ENCODE measurements at places on chromosomes 13 and 19.

DNA sequence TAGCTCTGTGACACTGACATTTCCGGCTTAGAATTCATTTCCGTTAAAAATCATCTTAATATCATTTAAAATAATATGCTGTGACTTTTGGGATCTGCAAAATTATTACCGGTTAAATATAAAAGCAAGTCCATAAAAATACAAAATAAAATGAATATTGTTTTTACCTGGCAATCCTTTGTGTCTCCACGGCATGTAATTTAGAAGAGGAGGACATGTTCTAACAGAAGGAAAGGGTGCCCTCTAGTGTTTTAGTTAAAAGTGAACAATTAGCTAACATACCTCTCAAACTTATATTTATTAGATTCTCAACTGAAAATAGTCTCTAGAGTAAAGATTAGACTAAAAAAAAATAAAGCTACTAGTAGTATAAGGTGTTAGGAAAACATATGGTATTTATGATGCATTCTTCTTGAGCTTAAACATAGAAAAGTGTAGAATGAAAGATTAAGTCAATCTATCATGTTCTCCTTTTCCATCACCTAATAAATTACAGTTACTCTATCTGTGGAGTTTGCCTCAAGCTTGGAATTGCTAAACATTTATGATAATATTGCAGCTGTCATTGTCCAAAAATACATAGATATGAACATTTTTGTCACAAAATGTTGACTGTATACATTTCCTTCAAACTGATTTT lies 676.7 kb upstream of the SPRY2 start:
- no peak for DNase-seq

GRCh38 chr13:24888291-24888931 lies 124.4 kb downstream of the RNF17 start:
- no peak for DNase-seq

GRCh38 chr19:723247-723646 lies 14.5 kb downstream of the PALM start:
- no peak for DNase-seq

DNA sequence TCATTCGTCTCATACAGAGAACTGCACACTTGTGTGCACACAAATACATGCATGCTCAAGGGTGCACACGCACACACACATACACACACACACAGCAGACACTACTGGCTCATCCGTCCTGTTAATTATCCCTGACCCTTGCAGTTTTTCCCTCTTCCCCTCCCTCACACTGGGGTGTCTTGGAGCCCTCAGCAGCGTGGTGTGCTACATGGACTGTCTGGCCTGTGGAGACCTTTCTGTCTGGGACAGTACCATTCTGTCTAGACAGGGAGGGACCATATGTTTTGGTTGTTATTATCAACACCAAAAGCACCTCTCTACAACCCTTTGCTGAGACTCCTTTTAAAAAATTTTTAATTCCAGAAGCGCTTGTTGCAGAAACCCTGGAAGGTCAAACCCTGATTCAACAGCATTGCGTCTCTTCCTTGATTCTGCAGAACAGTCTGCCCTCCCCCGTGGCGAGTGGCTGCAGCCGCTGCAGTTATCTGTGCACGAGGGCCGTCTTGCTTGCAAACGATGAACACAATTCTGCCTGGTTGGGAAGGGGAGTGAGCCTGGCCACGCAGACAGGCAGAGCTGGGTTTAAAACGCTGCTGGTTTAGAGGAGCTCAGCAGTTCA lies 374.0 kb downstream of the IRS2 start:
- DNase-seq, result no peak

- no peak for DNase-seq
Observed at GRCh38 chr19:47797996-47798903, 6.1 kb downstream of the TPRX1 start.

All from stimulated activated naive CD4-positive, alpha-beta T cell (primary cell).